Fibroblast of skin of scalp (primary cell): ENCODE measurements at places on chromosomes 1 and 21.

DNA sequence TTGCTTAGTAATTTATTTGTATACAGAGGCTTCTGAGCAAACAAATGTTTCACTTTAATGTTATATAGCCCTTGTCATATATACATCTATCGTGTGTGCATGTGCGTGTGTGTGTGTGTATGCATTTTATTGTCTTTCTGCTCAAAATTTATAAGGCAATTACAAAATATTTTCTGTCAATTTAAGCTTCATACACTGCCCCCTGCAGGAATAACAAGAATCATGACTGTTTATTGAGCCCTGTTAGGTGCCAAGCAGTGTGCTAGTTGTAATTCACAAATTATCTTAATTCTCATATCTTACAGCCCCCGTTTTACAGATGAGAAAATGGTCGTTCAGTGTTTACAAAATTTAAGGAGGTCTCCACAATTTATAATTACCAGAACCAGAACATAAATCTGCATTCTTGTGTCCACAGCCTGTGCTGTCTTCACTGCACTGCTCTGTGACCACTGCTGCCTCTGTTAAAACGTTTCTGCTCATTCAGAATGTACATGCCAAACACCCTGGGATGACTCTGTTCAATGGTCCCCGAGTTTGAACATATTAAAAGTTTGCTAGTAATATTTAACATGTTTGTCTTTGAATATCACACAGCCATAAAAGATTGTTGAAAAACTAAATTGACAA lies 181.3 kb downstream of the ATP6V1G3 start:
- peak; percentile 23 for DNase-seq

- no peak for DNase-seq
Measured at GRCh38 chr1:23149114-23149513, 19.5 kb downstream of the LUZP1 start.

DNA sequence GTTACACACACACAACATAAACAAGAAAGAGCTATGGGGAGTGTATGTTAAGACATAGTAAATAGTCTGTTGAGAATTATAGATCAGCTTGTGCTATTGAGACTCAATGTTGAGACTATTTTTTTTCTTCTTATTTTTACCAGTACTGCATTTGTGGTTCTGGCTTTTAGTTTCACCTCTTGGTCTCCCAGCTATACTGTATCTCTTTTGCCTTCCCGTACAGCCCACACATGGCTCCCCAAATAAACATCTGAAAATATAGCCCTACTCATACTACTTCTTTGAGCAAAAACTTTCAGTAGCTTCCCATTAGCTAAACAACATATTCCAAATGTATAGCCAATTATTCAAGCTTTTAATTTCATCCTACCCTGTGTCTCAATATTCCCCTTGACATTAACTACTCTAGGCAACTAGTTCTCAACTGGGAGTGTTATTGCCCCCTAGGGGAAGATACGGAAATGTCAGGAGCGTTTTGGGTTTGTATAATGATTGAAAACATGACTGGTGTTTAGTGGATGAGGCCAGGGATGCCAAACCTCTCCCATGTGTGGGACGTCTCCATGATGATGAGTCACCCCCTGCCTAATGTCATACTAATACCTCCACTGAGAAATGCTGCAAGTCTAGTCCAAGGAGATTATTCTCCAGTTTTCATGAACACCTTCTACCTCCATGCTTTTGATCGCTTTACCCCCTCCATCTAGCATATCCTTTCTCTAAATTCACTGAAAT lies 6.8 kb downstream of the RPE65 start:
- peak; percentile 63 for DNase-seq

DNA sequence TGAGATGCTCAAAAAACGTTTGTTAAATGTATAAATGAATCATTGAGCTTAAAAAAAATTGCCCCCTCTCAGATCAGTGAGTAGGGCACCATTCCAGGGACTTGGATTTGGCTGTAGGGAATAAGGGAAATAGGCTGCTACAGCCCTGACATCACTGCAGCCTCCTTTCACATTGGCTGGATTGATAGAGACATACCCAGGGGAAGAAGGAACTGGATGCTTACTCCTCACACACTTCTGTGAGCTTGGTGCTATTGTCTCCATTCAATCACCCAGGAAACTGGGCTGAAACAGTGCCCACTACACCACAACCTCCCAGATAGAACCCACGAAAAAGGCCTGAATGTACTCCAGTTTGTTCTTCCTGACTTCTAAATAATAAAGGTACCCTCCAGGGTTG lies 87.2 kb downstream of the TGFBR3 start:
- DNase-seq = peak; percentile 38

GRCh38 chr1:231857609-231858135 lies 231.1 kb downstream of the DISC1 start:
- DNase-seq = no peak

DNA sequence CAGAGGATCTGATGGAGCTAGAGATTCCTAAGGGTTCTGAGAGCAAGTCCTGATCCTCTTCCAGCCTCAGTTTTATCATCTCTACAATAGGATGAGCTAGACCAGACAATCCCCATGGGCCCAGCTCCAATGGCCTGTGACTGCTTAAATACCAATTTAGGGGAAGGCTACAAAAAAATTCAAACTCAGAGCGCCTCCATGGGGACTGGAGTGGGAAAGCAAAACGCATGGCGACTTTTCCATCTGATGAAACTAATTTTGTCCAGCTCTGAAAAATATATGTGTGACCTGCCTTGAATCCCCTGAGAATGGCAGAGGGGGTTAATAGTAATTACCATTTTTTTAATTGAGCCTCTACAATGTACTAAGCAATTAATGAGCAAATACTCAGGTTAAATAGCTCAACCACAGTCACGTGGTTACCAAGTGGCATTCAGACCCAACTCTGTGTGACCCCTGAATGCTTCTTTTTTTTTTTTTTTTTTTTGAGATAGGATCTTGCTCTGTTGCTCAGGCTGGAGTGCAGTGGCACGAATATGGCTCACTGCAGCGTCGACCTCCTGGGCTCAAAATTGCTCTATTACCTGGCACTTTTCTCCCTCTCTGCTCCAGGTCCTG lies 8.4 kb downstream of the EXTL1 start:
- no peak for DNase-seq

GRCh38 chr1:56434740-56435139 lies 144.6 kb downstream of the PLPP3 start:
- DNase-seq = peak; percentile 54

GRCh38 chr1:10710489-10710888 lies 86.0 kb downstream of the CASZ1 start:
- no peak for DNase-seq

DNA sequence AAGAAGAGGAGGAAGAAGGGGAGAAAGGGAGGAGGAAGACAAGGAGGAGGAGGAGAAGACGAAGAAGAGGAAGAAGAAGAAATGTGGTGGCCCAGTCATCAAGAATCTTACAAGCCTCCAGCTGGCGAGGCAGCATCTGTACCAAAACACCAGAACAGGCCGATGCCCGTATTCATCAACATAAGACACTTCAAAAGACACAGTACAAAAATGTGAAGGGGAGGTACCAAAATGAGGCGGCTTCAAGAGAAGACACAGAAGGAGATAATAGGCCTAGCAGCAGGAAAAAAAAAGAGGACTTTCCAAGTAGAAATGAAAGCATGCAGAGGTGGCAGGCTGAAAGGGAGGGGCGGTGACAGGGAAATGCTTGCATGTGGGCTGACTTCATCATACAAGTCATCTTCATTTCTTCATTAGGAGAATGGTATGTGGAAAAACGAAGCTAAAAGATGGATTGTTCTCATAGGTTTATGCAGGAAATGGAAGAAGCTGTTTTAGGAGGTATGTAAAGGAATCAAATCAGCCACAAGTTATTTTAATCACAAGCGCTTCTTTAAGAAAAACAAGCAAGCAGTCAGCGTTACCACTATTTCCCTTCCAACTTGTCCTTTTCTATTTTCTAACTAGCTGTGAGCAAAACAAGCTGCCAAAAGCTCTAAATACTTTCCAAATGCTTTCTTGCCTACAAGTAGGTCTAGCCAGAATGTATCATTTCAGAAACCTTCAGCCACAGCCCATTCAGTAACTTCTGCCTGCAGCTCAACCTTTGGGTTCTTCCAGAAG lies 192.3 kb downstream of the SLC45A1 start:
- peak; percentile 84 for DNase-seq

DNA sequence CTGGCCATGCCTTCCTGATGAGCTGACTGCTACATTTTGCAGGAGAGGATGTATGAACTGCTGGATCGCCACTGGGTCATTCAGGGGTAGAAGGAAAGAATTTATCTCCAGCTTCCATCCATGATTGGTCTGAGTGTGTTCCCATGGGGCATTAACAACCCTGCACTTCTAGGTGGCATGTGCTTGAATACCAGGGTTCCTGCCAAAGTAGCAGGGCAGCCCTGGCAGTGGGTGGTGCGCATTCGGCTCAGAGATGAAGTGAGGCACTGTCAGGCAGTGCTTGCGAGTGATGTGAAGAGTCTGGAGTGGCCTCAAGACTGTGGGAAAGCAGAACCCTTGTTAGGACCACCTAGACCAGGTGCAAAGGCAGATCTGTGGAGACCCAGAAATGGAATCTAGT lies 294.9 kb downstream of the ASTN1 start:
- no peak for DNase-seq

DNA sequence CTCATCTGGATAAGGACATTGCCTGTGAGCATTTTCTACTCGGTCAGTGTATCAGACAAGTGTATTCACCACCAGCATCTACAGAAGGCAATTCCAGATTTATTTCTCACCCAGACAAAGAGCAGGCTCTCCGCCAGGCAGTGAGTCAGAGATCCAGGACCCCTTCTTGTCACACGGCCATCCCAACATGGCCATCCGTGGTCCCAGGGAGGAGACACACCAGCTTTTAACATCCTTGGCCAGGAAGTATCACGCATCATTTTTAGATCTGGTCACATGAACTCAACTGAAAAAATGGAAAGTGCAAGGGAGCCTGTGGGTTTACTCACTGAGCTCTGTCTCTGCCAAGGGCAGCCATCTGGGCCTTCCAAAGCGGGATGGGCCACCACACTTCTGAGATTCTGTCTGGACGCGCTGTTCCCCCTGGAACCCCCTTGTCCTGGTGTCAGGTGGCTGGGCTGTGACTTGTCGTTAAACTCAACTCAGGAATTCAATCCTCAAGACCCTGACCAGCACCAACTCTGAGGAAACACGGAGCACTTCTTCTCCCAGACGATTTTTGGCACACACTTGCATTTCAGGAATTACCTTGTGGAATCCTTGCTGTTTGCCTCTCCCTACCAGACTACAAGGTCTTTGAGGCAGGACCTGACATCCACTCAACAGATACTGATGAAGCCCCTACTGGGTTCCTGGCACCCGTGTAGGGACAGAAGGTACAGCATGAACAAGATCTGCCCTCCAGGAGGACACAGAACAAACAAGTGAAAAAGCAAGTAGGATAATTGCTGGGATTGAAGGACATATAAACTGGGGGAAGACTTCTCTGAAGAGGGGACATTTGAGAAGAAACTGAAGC lies 21.6 kb upstream of the CCSAP start:
- peak; percentile 9 for DNase-seq

- no peak for DNase-seq
Measured at GRCh38 chr1:232561381-232561780, 68.6 kb downstream of the SIPA1L2 start.

- DNase-seq = no peak
Measured at GRCh38 chr1:21628798-21629393, 40.3 kb downstream of the RAP1GAP start.

DNA sequence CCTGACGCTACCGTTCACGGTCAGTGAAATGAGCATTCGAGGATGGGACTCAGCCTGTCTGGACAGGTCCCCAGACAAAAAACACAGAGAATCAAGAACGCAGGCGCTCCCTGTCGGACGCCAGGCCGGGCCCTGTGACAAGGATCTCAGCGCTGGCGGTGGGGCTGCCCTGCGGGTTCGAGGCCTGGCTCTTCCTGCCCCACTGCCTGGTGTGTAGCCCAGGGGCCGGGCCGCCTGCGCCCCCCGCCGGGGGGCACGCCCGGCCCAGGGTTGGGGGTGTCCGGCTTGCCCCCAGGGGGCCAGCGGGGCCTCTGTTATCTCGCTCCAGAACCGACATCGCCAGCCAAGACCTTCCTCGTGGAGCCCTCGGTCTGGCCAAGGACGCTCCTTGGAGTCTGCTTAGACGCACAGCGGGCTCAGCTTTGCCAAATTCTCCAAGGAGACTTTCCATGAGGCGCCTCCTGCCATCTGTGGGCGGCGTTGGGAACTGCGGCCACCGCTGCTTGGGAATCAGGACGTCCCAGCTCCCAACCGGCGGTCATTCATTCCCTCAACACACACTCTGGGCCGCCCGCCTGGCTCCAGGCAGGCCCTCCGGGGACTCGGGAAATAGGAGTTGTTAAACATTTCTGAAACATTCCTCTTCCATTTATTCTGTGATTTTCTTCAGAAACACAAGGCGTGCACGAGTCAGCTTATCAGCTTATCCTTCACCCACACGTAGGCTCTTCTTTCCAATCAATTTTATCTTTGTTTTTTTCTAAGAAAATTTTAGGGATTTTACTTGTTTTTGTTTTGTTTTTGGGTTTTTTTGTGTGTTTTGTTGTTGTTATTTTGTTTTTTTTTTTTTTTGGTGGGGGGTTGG lies 11.3 kb upstream of the RIPK4 start:
- DNase-seq = peak; percentile 89

DNA sequence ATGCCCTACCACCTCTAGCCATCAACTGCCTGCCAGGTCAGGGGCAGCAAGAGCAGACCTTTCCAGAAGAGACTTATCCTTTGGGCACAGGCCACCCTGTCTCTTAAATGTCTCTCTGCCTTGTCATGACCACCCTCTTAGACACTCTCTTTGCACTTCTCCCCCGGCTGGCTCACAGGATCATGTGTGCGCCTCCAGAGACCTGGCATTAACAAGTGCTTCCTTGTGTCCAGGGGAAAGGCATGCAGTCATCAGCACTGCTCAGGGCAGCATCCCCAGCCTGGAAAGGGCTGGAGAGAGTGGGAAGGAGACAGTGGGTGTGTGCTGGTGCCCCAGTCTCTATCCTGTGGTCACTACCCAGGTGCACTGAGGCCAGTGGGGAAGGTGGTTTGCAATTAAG lies 85.2 kb upstream of the TLR5 start:
- DNase-seq = no peak

DNA sequence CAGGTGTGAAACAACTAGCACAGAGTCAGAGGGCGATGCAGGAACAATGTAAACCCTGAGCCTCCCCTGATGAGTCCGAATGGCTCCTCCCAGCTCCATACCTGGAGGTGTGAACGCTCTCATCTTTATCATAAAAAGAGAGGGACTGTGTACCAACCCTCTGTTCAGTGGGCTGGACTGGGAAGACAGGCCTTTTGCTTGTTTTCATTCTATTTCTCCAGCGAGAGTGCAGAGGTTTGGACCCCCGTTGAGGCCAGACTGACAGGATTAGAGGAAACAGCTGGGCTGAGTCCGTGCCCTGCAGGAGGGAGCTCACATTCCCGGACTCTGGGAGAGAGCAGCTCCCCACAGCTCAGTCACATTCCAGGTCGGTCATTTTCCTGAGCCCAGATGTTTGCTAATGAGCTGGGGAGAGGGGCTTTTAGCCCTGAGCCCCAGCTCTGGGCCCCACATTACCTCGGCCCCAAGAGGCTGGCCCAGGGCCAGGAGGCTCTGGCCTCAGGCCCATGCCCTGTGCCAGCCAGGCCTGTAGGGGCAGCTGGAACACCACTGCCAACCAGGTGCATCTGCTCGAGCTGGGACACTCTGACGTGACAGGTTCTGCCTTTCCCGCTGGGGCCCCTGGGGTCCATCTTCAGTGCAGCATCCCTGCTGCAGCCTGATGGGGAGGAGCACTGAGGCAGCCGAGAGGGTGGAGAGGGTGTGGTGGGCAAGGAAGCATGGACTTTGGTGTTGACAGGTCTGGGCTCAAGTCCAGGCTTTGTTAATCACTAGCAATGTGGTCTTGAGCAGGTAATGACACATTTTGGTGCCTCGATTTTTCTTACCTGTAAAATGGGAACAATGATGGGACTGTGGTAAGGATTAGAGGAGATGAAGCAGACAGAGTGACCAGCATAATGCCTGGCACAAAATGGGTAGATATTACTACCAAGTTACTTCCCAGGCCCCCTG lies 3.5 kb upstream of the NBL1 start:
- DNase-seq = peak; percentile 81
